NCI-H510A (cell line): ENCODE measurements at places on chromosomes 2 and 18.

- no peak for DNase-seq
These were observed 67.7 kb downstream of the NCK2 start for GRCh38 chr2:105812180-105813044.

DNA sequence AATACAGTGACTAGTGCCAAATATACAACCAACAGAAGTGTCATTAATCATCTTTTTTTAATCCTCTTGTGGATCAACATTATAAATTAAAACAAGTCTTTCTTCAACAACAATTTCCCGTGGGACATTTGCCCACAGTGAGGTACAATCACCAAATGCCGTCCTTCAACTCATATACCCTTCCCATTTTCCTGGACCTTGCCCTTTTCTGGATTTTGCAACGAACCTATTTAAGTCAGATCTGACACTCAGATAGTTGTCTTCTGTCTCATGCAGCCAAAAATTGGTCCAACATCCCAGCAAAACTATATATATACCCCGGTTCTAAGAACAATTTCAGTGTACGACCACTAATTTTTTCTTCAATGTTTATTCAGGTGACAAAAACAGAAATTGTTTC is 324.0 kb downstream of the DSEL start:
- DNase-seq: no peak

- DNase-seq: no peak
These were observed 76.8 kb upstream of the PELI1 start for GRCh38 chr2:64220894-64221617.

- DNase-seq: no peak
These were observed 91.5 kb downstream of the EIPR1 start for GRCh38 chr2:3285901-3286645.

DNA sequence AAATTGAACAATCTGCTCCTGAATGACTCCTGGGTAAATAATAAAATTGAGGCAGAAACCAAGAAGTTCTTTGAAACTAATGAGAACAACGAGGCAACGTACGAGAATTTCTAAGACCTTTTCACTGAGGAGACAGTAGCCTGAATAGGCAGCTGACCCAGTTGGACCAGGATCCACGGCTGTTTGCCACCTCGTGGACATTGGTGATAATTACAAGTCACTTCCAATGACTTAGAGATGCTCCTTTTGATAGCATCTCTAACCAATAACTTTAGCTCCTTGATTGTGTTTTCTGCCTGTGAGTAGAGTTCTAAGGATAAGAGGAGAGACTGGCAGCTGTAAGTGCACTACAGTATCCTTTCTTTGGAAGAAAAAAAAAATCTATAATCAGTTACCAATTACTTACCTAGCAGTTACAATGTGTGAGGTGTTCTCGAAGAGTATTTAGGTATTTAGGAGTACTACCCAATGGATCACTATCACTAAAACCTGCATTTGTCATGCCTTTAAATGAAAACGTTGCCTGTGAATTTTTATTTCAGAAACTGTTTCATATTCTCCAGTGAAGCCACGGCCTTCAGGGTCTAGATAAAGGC is 31.3 kb upstream of the CNTNAP5 start:
- no peak for DNase-seq

DNA sequence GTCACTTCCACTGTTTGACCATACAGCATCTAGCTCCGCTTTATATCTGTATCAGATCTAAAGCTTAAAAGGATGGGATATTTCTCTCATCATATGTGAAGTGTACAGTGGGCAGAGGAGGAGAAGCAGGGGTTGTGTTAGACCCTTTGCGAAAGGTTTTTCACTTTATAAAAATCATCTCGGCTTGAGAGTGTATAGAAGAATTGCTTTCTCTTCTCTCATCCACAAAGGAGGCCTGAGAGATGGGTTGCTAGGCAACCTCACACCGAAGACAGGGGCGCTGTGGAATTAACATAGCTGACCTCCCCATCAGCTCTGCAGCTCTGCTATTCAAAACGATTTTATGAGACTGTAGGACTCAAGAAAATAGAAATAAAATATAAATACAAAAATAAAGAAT is 70.2 kb upstream of the GALNT3 start:
- DNase-seq: no peak

DNA sequence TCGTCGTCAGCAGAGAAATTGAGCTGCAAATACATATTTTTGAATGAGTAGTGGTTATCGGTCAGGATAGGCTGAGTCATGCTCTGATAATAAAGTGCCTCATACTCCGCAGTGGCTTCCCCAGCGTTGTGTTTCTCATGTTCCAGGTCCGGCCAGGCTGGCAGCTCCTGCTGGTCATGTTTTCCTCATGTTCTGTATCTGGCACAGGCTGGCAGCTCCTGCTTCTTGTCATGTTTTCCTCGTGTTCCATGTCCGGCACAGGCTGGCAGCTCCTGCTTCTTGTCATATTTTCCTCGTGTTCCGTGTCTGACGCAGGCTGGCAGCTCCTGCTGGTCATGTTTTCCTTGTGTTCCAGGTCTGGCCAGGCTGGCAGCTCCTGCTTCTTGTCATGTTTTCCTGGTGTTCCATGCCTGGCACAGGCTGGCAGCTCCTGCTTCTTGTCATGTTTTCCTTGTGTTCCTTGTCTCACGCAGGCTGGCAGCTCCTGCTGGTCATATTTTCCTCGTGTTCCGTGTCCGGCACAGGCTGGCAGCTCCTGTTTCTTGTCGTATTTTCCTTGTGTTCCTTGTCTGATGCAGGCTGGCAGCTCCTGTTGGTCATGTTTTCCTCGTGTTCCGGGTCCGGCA is 148.9 kb downstream of the ATP9B start:
- DNase-seq: no peak

- DNase-seq: no peak
These were observed 90.7 kb downstream of the DPP4 start for GRCh38 chr2:161983331-161983651.

- DNase-seq: no peak
These were observed 199.5 kb downstream of the OSR1 start for GRCh38 chr2:19158896-19159295.

- no peak for DNase-seq
These were observed 49.0 kb downstream of the VSNL1 start for GRCh38 chr2:17589406-17590035.

DNA sequence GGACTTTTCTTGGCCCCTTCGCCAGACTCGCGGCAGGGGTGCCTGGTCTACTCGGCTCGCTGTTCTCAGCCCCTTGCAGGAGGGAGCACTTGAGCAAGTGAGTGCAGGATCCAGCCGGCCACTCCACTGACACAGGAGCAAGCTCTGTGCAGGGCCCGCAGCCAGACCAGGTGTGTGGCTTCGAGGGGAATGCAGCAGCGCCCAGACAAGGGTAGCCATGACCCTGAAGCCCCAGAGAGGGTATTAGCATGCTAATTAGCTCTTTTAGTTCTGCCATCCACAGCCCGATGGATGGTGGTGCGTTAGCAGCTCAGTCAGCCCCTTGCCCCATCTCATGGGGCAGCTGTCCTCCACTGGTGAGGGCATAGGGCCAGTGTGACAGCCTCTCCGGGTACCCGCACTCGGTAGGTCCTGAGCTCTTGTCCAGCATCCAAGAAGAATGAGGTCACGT is 103.2 kb upstream of the HS6ST1 start:
- DNase-seq: no peak

GRCh38 chr2:73457982-73458381 is 72.3 kb downstream of the ALMS1 start:
- no peak for DNase-seq

- DNase-seq: no peak
These were observed 249.4 kb downstream of the GRB14 start for GRCh38 chr2:164371916-164372315.

DNA sequence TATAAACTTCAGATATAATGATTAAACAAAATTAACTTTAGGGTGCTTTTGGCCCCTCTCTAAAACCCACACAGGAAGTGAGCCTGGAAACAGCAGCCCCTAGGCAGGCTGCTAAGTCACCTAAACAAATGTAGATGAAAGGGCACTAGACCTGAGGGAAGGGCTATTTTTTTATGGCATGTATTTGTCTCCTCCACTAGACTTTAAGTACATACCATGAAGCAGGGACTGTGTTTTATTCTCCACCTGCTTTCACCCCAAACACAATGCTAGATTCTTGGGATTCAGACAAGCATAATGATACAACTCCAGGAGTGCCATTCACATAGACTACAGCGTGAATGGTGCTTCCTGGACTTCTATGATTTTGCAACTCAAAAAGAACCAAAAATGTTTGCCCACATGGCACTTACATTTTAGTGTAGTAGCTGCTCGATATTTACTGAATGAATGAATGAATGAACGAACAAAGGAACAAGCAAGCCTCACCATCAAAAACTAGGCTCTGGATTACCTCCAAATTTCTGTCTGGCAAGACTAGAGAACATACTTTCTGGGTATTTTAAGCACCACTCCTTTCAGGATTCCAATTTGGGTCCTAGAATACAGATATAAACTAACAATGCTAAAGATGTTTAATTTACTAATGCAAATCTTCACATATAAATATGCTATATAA is 10.1 kb downstream of the ATAD2B start:
- no peak for DNase-seq

- DNase-seq: no peak
These were observed 58.9 kb downstream of the EML4 start for GRCh38 chr2:42228101-42228500.
